ENCODE measurements at places on chromosomes 7 and 10.

DNA sequence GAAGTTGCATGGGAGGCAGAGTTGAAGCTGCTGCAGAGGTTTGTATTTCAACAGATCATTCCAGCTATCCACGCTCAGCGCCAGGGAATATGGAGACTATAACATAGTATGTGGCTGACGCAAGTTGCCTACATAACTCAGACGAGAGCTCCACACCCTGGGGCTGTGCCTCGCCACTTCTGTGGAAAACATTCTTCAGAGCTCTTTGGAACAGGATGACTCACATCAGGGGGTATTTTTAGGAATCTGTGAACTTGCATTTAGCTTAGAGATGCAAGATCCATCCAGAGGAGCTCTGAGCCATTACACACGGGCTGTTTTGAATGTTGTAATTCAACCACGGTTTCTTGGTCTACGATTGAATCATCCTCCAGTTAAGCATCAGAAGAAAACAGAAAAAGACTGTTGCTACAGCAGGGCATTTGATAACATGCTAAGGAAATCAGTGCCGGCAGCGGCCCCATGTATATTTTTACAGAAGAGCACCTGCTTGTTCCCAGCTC is 481.5 kb upstream of the AKR1E2 start:
- peak; percentile 64 for DNase-seq

- no peak for DNase-seq
These were observed 4.0 kb downstream of the HDAC9 start for GRCh38 chr7:18499407-18500177.

DNA sequence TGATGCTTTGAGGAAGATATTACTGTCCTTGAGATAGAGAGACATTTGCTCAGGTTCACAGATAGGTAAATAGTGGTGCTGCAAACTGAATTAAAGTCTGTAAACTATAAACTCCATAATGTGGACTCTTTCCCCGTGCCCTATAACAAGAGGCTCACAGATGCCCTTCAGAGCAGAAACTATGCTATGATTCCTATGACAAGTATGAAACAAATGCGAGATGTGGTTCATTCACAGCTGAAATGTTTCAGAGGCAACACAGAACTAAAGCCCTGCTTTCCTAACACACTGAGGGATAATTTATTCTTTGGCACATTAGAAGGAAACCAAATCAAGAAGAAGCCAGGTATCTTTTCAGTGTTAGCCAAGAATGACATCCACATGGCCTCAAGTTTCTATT is 13.4 kb downstream of the CHUK start:
- no peak for DNase-seq

DNA sequence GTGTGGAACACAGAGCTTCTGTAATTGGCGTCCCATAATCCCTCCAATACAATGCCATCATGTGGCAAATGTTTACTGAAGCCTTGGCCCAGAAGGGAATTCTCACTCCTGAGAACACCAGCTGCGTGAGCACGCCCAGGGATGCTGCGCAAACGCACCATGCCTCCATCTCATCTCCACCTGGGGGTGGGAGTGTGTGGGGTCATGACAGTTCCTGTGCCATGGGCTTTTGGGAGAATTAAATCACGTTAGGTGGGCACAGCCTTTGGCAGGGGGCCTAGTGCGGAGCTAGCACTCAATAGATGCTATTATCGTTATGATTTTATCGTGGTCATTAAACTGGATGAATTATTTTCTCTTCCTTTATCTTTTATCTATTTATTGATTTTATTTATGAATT is 15.8 kb downstream of the WDFY4 start:
- no peak for DNase-seq

- DNase-seq, result no peak
These were observed 81.5 kb downstream of the ARL4A start for GRCh38 chr7:12768948-12769347.

DNA sequence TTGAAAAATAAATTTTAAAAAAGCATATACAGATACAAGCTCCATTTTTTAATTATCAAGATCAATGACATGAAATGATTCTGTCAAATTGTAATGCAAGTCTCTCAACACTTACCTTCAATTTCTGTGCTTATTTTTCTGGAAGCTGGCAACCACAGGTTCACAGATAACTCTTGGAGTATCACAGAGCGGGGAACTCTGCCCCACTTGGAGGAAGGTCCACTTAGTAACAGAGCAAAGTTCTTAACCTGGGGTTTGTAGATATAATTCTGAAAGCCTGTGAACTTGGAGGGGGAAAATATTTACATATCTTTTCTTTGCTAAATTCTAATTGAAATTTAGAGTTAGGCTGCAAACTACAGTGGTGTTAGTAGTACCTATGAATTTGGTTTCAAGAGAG is 2.3 kb upstream of the MGAM start:
- no peak for DNase-seq

GRCh38 chr7:13850185-13850752 is 139.2 kb downstream of the ETV1 start:
- peak; percentile 55 for DNase-seq

- no peak for DNase-seq
These were observed 16.2 kb upstream of the UTF1 start for GRCh38 chr10:133213641-133214467.

GRCh38 chr10:108132303-108132702 is 967.8 kb upstream of the SORCS1 start:
- no peak for DNase-seq

- no peak for DNase-seq
These were observed 376.0 kb downstream of the TFEC start for GRCh38 chr7:115654384-115655214.
